Stimulated activated CD8-positive, alpha-beta memory T cell treated with anti-CD3 and anti-CD28 coated beads, Interleukin-12 subunit alpha, Interleukin-12 subunit beta, amount 100 ng/mL, for 4 hours (primary cell): ENCODE measurements at places on chromosomes 4 and X.

GRCh38 chr4:154450966-154451365 lies 40.6 kb downstream of the DCHS2 start:
- no peak for DNase-seq

DNA sequence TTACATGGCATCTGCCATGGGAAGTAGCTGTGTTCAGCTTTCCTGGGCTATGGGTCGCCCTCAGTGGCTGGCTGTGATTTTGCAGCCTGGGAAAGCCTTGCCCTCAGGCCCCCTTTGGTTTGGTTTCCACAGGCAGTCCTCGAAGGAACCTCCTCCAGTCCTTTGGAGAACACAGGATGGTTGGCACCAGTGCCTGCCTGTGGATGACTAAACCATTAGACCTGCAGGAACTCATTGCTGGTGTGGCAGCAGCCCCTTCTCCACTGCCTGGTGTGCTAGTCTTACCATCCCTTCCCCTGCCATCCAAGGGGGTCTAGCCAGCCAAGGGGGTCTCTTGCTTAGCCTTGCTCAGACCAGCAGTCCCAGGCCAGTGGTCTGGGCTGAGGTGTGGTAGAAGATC lies 71.4 kb upstream of the PJA1 start:
- DNase-seq: no peak

GRCh38 chr4:63583007-63583406 lies 826.2 kb downstream of the TECRL start:
- DNase-seq: no peak

DNA sequence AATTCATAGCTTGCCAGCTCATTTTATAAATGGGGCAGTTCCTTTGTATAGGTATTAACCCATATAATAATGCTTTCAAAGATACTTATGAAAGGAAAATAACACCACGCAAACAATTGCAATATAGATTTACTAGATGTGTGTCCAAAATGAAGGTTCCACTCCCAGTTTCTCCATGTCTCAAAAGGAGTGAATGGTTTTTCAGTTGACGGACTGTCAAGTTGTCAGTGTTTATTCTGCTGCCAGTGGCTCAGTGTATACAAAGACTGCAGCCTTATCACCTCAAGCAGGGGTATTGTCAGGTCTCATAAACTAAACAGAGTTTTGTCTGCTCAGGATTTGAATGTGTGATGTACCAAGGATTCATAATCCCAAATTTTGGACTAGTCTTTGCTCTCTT lies 585.3 kb upstream of the ATOH1 start:
- DNase-seq: no peak

DNA sequence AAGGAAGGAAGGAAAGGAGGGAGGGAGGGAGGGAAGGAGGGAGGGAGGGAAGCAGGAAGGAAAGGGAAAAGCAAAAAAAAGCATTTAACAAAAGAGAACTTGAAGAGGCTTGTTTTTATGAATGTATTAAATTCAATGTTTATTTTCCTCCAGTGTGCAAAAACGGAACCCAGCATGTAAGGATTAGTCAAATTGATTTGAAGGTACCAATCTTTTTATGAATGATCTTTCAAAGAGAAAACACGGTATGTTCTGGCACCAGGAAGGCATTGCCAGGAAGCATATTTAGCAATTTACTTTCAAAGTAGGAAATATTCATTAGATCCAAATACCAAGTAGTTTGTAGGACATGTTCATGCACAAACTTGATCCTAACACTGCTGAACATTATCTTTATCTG lies 453.6 kb downstream of the PDGFC start:
- no peak for DNase-seq

DNA sequence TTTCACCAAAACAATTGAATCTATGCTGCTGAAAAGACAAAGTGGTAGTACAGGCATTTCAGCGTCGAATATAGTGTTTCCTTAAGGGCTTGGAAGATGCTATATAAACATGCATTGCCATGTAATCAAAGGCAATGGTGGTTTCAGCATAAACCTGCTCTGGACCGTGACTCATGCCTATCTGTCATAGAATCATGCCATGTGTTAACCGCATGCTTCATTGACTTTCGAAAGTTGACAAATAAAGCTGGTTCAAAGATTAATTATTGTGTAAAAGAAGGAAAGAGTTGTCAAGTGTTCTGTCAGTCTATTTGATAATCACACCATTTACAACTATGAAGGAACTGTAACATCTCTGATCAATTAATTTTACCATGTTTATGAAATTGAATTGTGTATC lies 83.2 kb downstream of the FUNDC1 start:
- no peak for DNase-seq

GRCh38 chr4:3481113-3481531 lies 18.0 kb downstream of the DOK7 start:
- DNase-seq: no peak

DNA sequence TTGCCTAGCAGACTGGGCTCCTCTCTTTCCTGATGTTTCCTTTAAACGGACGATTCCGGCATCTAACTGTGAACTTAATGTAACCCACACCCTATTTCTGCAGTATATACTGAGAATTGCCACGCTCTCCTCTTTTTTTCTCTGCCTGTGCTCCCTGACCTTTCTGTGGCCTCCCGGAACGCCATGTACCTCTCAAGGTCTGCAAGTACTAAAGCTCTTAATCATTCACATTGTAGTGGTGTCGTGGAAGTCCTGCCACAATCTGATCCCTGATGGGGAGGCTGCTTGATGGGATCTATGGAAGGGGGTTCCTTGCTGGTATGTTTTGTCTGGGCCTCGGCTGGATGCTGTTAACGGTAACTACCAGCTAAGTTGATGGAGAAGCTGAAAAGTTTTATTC lies 302.9 kb upstream of the EPHA5 start:
- DNase-seq: no peak

DNA sequence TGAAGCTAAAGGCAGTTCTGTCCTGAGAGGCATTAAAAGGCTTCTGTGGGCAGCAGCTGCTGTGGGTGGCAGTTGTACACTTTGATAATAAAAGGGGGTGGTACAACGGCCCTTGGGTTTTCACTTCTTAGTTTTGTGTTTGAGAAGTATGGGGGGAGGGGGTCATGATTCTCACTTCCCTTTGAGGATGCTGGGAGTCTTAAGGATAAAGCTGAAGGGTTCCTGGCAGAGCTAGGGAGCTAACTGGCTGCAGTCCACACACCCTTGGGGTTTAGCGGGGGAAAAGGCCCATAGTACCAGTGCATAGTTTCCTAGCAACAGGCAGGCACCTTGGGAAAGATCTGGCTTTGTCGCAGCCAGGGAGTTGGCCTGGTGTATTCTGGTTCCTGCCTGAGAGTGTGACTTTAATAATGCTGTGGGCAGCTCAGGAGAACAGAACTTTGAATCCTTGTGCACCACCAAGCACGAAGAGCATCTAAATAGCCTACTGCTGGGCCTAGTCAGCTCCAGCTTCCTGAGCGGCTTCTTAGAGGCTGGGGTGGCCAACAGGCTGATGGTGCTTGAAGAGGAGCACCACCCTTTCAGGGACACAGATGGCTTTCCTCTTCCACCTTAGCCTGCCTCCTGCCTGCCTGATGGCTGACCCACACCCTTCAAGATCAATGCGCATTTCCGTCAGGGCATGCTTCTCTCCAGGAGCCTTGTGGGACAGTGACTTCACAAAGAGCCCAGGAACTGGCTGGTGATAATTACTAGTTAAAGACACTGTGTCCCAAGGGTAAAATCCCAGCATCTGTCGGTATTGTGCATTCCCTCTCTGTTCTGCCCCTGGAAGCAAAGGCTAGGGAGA lies 12.5 kb downstream of the ZBTB33 start:
- no peak for DNase-seq

- no peak for DNase-seq
These were observed 7.0 kb downstream of the APLN start for GRCh38 chrX:129647418-129648410.

DNA sequence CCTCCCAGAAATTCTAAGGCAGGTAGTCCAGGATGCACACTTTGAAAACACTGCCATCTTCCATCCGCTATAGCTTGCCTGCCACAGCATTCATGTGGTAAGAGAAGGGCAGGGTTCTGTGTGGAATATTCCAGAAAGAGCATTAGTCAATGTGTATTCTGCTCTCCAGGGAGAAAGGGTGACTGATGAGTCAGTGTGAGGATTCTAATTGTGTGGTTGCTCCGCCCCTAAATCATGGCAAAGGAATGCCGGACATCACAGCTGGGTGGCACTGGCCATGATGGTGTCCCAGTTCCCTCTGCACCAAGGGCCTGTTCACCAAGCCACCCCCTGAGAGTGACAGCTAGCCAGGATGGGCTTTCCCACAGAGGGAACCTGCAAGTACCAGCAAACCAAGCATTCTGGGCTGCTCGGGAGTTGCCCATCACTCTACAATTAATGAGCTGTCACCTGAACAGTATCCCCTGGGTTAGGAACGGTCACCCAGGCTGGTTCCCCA lies 9.5 kb downstream of the IDS start:
- no peak for DNase-seq

GRCh38 chr4:69095301-69095731 lies 958 bp upstream of the UGT2B7 start:
- no peak for DNase-seq

DNA sequence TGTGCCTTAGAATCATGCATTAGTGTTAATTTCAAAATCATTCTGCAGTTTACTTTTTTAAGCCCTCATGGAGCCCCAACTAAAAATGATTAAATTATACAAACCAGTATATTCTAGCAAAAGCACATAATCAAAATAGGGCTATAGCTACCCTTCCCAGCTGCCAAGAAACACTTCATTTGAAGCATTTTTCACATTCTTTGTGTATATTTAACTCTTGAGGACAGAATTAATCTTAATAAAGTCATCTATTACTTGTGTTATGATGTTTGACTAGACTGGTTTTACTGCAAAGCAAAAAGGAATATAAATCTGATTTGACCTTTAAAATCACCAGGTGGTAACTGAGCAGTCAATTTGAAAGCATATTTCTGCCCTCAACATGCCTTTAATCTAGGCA lies 145.1 kb downstream of the PRDM5 start:
- DNase-seq: no peak

GRCh38 chr4:5238173-5238572 lies 186.9 kb downstream of the STK32B start:
- no peak for DNase-seq

GRCh38 chrX:37922928-37923327 lies 75.6 kb upstream of the DYNLT3 start:
- DNase-seq: no peak

- no peak for DNase-seq
These were observed 24.0 kb downstream of the PLRG1 start for GRCh38 chr4:154526151-154526550.

DNA sequence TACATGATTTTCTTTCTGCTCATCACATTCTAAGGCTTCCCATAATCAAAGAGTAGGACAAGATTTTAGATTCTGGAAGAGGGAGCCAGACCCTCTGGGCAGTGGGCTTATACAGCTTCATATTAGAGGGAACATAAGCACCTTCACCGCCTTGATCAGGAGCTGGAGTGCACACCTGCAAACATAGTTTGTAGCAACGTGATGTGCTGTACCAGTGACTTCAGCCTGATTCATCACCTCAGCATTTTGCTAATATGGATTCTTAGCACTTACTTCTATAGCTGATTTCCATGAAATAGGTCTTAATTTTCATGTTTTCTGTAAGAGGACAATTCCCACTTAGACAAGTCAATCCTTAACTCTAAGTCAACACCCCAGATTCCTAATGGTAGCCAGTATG lies 36.7 kb downstream of the PCDH18 start:
- no peak for DNase-seq

DNA sequence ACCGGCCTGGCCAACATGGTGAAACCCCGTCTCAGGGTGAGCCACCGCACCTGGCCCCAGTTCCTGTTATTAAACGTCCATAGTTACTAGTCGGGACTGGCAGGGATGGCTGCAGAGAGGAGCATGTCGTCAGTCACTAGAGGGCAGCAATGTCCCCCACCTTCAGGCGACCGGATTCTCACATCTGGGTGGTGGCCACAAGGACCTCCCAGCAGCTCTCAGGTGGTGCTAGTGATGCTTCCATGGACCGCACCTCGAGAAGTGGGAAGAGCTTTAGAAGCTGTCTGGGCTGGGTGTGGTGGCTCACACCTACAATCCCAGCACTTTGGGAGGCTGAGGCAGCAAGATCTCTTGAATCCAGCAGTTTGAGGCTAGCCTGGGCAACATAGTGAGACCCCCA lies 13.3 kb upstream of the IL3RA start:
- peak; percentile 12 for DNase-seq

DNA sequence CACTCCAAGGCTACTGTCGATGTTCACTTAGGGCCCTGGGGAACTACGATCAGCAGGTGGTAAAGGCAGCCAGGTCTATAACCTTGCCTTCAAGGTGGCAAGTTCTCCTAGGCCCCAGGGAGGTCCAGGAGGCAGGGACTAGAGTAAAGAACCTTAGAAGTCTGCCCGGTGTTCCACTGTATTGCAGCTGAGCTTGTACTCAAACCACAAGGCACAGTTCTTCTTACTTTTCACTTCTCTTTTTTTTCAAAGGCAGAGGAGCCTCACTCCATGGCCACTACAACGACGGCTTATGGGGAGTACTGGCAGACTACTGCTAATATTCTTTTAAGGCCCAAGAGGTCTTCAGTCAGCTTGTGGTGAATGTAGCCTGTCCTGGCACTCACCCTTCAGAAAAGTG lies 78.8 kb upstream of the GPR174 start:
- no peak for DNase-seq

GRCh38 chr4:83917572-83917971 lies 381.7 kb downstream of the GPAT3 start:
- DNase-seq: no peak

- no peak for DNase-seq
These were observed 213.1 kb upstream of the NOCT start for GRCh38 chr4:138802499-138802898.
